Smooth muscle cell of the brain vasculature (primary cell): ENCODE measurements at places on chromosomes 3 and 15.

DNA sequence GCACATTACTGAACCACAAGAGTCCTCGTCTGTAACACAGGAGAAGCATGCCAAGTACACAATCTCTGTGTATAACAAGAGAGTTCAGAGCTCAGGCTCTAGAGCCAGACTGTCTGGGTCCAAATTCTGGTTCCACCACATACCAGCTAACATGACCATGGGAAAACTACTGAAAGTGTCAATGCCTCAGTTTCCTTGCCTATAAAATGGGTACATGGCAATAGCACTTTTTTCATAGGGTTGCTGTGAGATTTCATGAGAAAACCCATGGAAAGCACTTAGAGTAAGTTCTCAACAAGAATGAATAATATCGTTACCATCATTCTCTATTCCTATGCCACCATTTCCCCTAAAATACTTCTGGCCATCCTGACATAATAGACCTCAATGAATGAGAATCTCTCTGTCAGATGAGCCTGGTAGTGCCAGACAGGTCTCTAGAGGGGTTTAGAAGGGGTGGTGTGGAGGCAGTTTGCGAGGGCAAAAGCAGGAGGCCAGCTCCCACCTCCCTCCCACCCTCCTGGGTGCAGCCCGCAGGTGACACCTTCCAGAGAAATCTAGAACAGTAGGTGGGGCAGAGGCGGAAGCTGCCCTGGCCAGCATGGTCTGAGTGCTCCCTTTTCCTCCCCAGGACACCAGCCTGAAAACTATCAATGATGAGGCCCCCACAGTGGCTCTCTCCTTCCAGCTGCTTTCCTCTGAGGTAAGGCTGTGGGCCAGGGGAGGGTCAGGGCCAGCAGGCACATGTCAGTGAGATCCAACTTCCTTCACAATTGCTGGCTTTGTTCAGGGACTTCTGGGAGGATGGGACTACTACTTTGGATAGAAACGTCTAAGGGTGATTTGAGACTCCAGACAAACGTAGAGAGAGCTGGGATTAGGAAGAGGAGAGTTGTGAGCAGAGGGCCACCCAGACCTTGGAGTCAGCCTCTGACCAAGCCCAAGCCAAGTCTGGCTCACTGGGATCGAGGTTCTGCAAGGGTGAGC is 45.3 kb downstream of the CCDC33 start:
- no peak for DNase-seq

DNA sequence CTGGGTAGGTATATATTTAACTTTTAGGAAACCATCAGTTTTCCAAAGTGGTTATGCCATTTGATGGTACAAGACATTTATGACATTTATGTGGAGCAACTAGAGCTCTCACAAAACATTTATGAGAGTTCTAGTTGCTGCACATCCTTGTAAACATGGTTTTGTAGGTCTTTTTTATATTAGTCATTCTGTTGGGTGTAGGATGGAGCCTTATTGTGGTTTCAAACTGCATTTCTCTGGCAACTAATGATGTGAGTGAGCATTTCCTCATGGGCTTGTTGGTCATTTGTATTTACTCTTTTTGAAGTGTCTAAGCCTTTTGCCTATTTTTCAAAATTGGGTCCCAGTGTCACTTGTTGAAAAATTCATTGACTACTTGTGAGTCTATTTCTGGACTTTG is 45.7 kb upstream of the MGLL start:
- DNase-seq = no peak

- no peak for DNase-seq
These were observed 112.2 kb downstream of the ISL2 start for GRCh38 chr15:76448755-76449154.

DNA sequence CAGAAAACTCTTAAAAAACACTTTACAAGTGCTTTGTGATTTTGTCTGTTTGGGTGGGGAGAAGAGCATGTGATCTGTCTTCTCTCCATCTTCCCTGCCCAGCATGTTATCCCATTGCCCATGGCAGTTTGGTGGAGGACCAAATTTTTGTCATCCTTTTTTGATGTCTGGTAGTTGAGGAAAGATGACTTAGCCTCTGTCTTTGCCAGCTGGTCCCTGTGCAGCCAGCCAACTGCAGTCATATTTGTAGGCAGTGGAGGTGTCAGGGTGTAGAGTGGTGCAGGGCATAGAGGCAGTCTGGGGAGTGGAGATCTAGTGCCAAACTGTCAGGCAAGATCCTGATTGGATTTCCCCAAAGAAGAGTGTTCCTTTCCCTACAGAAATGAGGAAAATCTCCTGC is 40.7 kb downstream of the GASK1A start:
- DNase-seq = no peak

- DNase-seq = no peak
These were observed 56.9 kb upstream of the FOXP1 start for GRCh38 chr3:71640331-71640983.

- DNase-seq = no peak
These were observed 242.9 kb downstream of the FHIT start for GRCh38 chr3:61008153-61008997.

GRCh38 chr3:111763968-111764367 is 95.1 kb upstream of the PHLDB2 start:
- no peak for DNase-seq

DNA sequence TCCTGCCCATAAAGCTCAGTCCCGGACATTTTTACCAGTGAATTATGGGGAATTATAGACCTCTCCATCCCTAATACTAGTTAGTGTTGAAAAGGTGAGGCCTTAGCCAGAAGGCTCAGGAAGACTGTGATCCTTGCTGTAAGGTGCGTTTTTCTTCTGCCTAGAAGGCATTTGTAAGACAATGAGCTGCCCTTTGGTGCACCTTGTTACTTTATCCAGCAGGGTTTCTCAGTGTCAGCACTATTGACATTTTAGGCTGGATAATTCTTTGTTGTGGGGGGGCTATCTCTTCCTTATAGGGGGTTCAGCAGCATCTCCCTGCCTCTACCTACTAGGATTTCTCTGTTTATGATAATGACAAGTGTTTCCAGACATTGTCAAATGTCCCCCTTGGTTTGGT is 108.1 kb upstream of the ABHD17C start:
- no peak for DNase-seq

DNA sequence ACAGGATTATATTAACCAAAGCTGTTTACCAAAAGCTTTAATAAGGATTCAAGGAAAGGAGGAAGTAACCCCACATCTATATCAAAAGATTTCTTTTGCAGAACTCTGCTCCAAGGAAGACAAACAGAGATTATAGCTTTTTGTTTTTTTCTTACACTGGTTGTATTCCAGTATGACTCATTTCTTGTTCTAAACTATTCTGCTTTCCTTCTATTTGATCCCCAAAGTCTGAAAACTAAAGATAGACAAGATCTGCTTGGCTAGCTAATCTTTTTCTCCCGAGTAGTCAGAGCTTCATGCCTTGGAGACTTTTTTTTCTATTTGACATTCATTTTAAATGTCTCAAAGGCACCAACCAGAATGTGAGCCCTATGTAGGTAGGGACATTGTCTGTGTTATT is 36.8 kb upstream of the FRMD5 start:
- no peak for DNase-seq

DNA sequence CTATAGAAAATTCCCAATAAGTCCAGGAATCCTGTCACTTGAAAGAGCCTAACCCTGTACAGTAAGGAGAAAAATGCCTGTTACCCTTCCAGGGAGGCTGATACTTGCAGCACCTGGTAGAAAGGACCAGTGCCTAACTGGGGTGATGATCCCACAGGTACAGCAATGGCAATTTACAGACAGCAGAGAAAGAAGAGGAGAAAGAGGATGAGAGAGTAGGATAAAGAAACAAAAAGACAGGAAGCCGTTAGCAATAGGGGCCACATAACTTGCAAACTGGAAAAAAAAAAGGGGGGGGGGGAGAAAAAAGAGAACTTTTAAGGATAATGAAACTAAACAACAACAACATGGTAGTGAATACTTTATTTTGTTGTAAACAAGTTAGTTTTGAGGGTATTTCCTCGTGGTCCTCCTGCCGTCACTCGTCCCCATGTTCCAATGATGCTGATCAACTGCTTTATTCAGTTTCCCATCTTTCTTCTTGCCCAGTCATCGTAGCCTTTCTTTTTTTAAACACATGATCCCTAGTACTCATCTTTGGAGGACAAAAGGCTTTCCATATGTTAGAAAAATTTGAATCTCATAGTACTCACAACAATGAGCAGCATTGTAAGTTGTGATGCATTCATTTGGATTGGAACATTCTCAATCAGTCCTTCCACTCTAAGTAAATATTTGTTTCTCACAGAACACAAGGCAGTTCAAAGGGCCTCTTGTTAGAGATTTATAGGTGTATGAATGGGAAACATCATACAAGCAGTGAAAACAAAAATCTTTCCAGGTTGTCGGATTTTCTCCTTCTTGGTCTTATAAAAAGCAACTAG is 8.6 kb downstream of the TM4SF1 start:
- no peak for DNase-seq

GRCh38 chr3:129564981-129565644 is 22.1 kb downstream of the H1-8 start:
- DNase-seq = no peak

GRCh38 chr3:47803480-47804025 is 615 bp downstream of the DHX30 start:
- DNase-seq = no peak

DNA sequence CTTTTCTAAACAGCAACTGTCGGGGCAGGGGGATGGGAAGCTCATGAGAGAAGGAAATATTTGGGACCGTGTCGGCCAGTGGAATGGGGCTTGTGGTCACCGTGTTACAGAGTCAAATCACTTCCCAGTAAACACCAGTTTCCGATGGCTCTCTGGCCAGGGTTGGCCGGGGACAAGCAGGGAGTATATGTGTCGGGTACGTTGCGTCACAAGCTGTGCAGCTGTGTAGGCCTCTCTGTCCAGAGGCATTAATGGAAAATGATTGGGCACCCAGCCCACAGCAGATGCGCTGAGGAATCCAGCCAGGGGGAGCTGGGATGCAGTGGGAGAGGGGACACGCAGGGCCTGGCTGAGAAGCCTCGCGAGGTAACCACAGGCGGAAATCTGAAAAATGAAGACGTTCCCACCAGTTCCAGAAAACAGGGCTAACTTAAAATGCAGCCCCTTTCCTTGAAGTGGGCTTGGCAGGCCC is 15.8 kb upstream of the ALDH1A3 start:
- no peak for DNase-seq

GRCh38 chr15:75107908-75108838 is 84.8 kb downstream of the PPCDC start:
- DNase-seq = no peak
